ENCODE measurements at places on chromosomes 12 and 14.

- no peak for DNase-seq
Observed at GRCh38 chr12:69513297-69513696, 43.1 kb downstream of the FRS2 start.

GRCh38 chr14:22551605-22551997, 37.4 kb downstream of the DAD1 start:
- DNase-seq: no peak

DNA sequence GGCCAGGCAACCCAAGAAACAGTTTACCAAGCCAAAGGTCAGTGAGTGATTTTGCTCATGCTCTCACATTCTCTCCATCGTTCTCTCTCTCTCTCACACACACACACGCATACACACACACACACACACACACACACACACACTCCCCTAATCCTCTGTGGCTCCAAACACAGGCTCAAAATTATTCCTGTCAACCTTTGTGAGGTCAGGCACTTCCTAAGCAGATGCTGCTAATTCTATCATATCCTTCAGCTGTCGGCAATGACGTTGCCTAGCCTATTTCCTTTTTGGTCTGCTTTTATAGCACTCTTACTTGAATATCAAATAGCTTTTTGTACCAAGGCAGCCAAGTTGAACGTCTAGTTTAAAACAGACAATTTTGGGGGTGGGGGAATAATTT, 98.9 kb upstream of the EGLN3 start:
- DNase-seq: no peak

- DNase-seq: no peak
Observed at GRCh38 chr12:124428136-124428791, 133.4 kb downstream of the RFLNA start.

DNA sequence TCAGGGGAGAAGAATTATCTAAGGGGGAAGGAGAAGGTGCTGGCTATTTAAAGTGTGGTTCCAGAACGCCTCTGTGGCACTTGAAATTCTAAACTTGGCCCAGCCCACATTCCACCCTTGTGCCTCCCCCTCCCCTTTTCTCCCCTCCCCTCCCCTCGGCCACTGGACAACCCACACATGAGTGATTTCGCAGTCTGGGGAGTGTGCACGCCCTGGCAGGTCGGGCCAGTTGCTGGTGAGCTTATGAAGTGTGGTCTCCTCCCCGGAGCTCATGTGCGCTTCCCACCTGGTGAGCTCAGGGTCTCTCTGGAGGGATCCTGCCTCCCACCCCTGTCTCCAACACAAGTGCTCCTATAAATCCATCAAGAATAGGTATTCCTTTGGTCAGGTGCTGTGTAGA, at the start of gene SLC6A13:
TSS of gene SLC6A13 (minus strand) at position 20 of the 400 bp plus-strand sequence. CDS start 2,784 bp downstream, outside the sequence.
- DNase-seq: no peak

- no peak for DNase-seq
Observed at GRCh38 chr12:94770791-94771190, 120.4 kb upstream of the TMCC3 start.

GRCh38 chr14:96077983-96078624, 38.9 kb downstream of the C14orf132 start:
- no peak for DNase-seq

DNA sequence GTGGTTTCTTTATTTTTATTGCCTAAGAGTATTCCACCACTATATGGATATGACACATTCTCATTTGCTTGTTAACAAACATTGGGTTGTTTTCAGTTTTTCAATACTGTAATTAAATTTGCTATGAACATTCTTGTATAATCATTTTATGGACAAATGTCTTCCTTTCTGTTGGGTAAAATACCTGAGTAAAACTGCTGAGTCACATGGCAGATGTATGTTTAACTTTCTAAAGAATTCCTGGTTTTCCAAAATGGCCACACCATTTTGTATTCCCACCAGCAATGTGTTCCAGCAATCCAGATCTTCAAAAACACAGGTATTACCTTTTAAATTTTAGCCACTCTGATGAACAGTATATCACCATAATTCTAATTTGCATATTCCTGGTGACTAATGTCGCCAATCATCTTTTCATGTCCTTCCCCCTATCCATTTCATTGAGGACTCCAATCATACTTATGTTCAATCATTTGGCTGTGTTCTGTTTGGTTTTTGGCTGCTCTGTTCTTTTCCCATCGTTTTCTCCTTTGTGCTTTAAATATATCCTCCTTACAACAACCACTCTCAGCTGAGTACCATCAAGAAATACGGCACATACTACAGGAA, 36.0 kb downstream of the CDK17 start:
- DNase-seq: no peak

DNA sequence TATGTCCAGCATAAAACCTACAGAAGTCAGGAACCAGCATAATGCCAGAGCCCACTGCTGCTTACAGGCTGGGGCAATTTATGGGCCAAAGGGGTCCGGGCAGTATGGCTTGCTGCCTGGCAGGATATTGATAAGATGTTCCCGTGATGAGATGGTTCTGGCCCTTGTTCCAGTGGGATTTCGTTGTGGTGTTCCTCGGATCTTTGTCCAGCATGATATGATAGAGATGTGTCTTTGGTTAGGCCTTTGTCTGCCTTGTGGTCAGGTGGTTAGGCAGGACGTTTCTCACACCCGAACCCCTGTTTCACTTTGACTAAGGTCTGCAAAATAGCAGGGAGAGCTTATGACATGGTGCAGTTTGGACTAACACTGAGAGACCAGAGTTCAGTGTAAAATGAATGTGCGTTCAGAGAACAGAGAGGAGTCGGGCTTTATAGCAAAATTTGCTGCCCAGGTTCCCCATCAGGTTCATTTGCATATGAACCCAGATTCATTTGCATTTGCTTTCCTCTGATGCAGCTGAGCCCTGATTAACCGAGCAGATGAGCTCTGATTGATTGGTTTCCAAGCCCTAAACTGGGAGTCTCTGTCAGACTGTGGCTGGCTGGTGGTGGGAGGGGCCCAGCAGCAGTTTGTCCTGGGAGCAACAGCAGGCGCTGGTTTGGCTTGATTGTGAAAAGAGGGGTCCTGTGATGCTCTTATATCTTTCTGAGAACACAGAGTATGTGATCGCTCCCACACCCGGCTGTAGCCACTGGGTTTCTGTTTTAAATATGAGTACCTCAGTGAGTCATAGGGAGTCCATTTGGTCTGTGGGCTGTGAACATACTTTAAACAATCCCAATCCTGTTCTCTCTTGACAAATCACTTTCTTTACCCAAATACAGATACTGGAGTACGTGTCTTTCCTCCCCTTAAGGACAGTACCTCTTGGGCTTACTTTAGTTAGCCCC, 156.3 kb upstream of the PZP start:
- no peak for DNase-seq

All from NCI-H774 (cell line).